ENCODE measurements at places on chromosomes 16 and 17. TPM values are rescaled to one million over a fixed set of nuclear protein-coding genes. Genes with fewer than 3 reads are reported as not detected.
A peak's percentile ranks its signal among the peaks of the same experiment; 100 is the strongest.

- H3K27ac ChIP-seq: no peak overlapping the region
- no peaks in the 10 kb centered on the region for H3K36me3 ChIP-seq
- H3K4me3 ChIP-seq: no peak overlapping the region
- DNase-seq: no peak
- H3K27me3 ChIP-seq: no peaks in the 10 kb centered on the region
Measured at GRCh38 chr16:66036184-66036583, 330.3 kb upstream of the CDH5 start.

DNA sequence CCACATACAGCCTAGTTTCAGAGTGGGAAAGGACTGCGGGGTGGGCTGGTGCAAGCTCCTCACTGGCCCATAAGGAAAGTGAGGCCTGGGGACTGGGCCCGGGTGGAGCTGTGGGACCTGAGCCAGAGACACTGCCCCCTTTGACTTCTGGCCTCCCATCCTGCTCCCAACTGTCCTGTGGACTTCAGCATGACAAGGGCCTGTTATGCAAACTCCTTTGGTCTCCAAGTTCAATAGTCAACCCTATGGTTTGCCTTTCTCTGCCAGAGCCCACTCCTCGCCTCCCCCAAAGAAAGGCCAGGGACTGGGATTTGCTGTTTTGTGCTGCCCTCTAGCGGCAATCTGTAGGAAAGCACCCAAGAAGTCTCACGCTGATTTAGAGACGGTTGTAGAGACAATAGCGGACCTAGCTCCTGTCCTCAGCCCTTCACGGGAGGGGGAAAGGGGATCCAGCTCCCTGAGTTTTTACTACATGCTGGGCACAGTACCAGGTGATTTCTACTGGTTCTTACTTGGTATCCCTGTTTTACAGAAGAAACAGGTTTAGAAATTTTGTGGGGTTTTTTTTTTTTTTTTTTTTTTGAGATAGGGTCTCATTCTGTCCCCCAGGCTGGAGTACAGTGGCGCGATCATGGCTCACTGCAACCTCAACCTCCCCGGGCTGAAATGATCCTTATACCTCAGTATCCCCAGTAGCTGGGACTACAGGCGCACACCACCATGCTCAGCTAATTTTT is 1.2 kb upstream of the TLCD3B start:
- DNase-seq: no peak
- no peaks in the 10 kb centered on the region for H3K36me3 ChIP-seq
- no peak overlapping the region for H3K27ac ChIP-seq
- no peaks in the 10 kb centered on the region for H3K4me1 ChIP-seq

DNA sequence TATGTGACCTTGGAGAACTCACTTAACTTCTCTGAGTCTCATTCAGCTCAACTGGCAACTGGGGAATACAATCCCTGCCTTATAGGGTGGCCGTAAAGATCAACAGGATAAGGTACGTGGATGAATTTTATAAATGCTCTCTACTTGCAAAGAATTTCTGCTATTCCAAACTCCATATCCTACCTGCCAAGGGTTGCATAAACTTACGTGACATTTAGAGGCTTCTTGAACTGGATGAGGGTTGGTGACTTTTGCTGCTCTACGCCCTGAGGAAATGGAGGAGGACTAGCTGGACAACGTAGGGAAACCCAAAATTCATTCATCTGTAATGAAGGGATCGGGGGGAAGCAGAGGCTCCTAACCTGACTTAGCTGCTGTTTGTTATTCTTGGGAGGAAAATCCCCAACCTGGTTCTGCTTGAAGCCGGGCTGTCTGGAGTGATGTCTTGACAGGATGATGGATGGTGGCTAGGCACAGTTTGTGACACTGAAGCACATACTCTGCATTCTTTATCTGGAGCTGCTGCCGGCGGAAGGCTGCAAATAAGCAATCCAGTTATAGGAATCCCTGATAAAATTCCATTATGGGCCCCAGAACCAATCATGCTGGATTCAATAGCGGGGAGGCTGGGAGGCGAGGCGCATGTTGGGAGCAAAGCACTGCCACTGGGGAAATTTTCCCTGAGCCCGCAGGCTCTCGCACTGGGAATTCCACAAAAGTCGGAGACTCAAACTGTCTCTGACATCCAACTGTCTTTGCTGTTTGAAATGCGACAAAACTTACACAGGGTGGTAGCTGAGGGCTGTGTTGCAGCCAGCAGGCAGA is 94.7 kb upstream of the SDK2 start:
- H3K27me3 ChIP-seq: peaks cover 50% of the 10 kb centered on the region
- no peak for DNase-seq

The ATP6V0D1 gene
- polyA plus RNA-seq: 199 TPM

DNA sequence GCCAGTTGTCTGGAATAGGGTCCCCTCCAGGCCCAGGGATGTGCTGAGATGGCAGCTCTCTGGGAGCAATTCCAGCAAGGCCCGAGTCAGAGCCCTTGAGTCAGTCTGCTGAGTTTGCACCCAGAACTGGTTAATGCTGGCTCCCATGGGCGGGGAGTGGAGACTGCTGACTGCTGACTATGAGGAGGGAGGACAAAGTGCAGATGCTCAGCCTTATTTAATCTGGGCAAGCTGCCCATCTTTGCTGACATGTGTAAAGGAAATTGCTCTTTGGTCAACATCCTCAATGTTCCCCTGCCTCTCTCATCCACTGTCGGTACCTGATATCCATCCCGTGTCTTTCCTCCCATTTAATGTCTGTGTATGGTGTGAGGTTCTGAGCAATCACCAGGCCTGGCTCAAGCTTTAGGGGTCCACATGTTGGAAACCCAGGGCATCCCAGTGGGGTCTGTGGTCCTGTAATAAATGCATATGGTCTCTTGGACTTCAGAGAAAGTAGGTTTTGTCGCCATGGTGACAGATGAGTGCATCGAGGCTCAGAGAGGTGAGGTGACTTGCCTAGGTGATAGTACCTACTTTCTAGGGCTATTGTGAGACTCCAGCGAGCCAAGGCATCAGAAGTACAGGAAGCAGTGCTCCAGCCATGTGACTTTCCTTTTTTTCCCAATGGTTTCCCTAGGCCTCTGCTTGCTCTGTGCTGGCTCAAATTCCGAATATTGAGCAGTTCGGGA is 20.0 kb upstream of the RNF135 start:
- H3K27ac ChIP-seq: no peak overlapping the region
- DNase-seq: no peak
- H3K27me3 ChIP-seq: no peaks in the 10 kb centered on the region
- H3K36me3 ChIP-seq: no peaks in the 10 kb centered on the region

GRCh38 chr16:85430523-85431421 is 182.3 kb upstream of the GSE1 start:
- DNase-seq: no peak
- no peak overlapping the region for H3K27ac ChIP-seq
- H3K4me1 ChIP-seq: no peaks in the 10 kb centered on the region

DNA sequence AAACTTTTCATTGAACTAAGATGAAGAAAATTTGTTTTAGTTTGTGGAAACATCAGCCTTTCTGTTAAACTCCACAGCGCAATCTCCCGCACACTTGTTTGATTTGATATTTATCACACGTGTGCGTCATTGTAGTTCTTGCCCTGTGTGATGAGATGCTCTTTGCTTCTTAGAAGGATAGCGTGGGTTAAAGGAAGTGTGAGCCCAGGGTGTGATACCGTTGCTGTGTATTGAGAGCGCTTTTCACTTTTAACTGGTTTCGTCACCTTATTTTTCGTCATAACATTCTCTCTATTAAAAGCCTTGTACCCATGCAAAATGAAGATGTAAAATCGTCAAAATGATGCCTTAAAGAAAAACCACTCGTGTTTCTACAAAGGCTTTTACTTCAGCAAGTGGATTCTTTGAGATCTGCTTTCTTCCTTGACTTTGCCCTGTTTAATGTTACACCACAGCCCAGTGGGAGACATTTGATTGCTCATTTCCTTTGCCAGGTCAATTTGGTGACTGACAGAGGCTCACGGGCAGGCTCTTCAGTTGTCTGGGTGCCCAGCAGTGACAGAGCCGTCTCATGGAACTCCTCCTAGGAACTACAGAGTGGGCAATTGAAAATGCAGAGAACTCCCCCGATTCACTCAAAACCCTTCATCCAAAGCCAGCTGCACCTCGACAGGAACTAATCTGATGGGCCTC is 61.1 kb downstream of the RPA1 start:
- H3K27ac ChIP-seq: no peak overlapping the region
- H3K4me1 ChIP-seq: no peaks in the 10 kb centered on the region
- H3K36me3 ChIP-seq: peaks cover 20% of the 10 kb centered on the region
- DNase-seq: no peak

DNA sequence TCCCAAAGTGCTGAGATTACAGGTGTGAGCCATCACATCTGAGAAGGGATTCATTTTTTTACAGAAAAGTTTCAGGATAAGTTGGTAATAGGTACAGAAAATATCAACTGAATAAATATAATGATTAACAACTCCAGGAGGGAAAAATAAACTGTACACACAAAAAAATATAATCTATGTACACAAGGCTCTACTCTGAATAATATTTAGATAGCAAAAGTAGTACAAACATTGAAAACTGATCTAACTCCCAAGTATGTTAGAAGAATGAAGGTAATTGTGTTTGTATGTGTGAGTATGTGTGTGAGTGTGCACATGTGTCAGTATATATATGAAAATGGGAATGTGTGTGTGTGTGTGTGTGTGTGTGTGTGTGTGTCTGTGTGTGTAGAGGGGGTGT is 20.4 kb downstream of the TUBD1 start:
- DNase-seq: no peak
- no peaks in the 10 kb centered on the region for H3K4me1 ChIP-seq
- no peak overlapping the region for H3K4me3 ChIP-seq
- no peak overlapping the region for H3K27ac ChIP-seq

GRCh38 chr17:16352303-16352666 is 984 bp downstream of the CENPV start:
- no peak overlapping the region for H3K27ac ChIP-seq
- peaks cover 12% of the 10 kb centered on the region for H3K27me3 ChIP-seq
- DNase-seq: no peak
- H3K4me1 ChIP-seq: peaks cover 6% of the 10 kb centered on the region
- peak overlapping the region; percentile 33 for H3K4me3 ChIP-seq

- H3K4me1 ChIP-seq: peaks cover 29% of the 10 kb centered on the region
- peak overlapping the region; percentile 63 for H3K27ac ChIP-seq
- no peak overlapping the region for H3K4me3 ChIP-seq
- H3K27me3 ChIP-seq: no peaks in the 10 kb centered on the region
- no peaks in the 10 kb centered on the region for H3K36me3 ChIP-seq
- no peak for DNase-seq
Measured at GRCh38 chr17:50785946-50786570, 18.7 kb upstream of the ANKRD40CL start.

- DNase-seq: no peak
- no peaks in the 10 kb centered on the region for H3K36me3 ChIP-seq
- H3K4me1 ChIP-seq: no peaks in the 10 kb centered on the region
- no peaks in the 10 kb centered on the region for H3K27me3 ChIP-seq
- no peak overlapping the region for H3K4me3 ChIP-seq
Measured at GRCh38 chr17:71316176-71316897, 804.5 kb upstream of the SOX9 start.

GRCh38 chr17:22435231-22435974 is 743.1 kb downstream of the KCNJ18 start:
- H3K4me1 ChIP-seq: no peaks in the 10 kb centered on the region
- no peaks in the 10 kb centered on the region for H3K36me3 ChIP-seq
- DNase-seq: no peak

GRCh38 chr16:17483351-17483750 is 12.6 kb upstream of the XYLT1 start:
- H3K4me3 ChIP-seq: peak overlapping the region; percentile 32
- no peaks in the 10 kb centered on the region for H3K36me3 ChIP-seq
- no peaks in the 10 kb centered on the region for H3K27me3 ChIP-seq
- peak; percentile 45 for DNase-seq
- peaks cover 14% of the 10 kb centered on the region for H3K4me1 ChIP-seq

- peak overlapping the region; percentile 75 for H3K27ac ChIP-seq
- H3K4me1 ChIP-seq: peaks cover 12% of the 10 kb centered on the region
- DNase-seq: no peak
- H3K27me3 ChIP-seq: no peaks in the 10 kb centered on the region
- no peaks in the 10 kb centered on the region for H3K36me3 ChIP-seq
Measured at GRCh38 chr16:27204312-27204915, 1.1 kb downstream of the KDM8 start.

GRCh38 chr16:53093162-53093744 is 38.5 kb downstream of the CHD9 start:
- no peaks in the 10 kb centered on the region for H3K36me3 ChIP-seq
- H3K4me1 ChIP-seq: peaks cover 46% of the 10 kb centered on the region
- H3K4me3 ChIP-seq: no peak overlapping the region
- peak overlapping the region; percentile 37 for H3K27ac ChIP-seq
- DNase-seq: no peak

- no peaks in the 10 kb centered on the region for H3K36me3 ChIP-seq
- H3K27ac ChIP-seq: no peak overlapping the region
- H3K4me1 ChIP-seq: peaks cover 4% of the 10 kb centered on the region
- peaks cover 23% of the 10 kb centered on the region for H3K27me3 ChIP-seq
- peak; percentile 19 for DNase-seq
Measured at GRCh38 chr17:81481073-81481799, 31.4 kb downstream of the ACTG1 start.

The ACSM2A gene
- polyA plus RNA-seq: not detected

DNA sequence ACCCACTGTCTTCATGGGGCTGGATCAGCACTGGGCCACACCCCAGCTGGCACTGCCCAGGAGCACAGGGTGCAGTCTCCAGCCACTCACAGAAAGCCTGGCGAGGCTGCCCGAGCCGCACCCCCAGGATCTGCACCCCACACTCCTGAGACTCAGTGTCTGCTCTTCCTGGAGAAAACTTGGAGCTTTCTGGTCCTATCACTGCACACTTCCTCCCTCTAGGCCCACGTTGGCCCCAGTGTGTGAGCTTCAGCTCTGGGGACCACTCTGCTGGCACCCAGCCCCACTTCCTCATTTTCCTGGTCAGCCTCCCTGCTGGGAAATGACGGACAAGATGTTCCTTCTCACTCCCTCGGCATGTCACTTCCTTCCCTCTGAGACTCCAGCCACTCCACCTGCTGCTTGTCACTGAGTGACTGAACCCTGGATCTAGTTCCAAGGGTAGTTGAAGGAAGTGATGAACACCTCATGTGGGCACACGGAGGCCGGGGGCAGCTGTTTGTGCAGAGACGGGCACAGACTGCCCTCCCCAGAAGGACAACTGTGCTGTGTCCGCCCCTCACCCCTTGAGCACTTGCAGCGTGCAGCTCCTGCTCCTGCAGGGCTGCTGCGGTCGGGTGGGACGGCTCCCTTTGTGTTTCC is 29.0 kb downstream of the ZC3H18 start:
- H3K27ac ChIP-seq: no peak overlapping the region
- no peaks in the 10 kb centered on the region for H3K27me3 ChIP-seq
- peaks cover 47% of the 10 kb centered on the region for H3K36me3 ChIP-seq
- no peak for DNase-seq
- peaks cover 6% of the 10 kb centered on the region for H3K4me1 ChIP-seq
